Frontal cortex (tissue), 4 donors: ENCODE measurements at places on chromosomes 7 and 10. TPM values are rescaled to one million over a fixed set of nuclear protein-coding genes. Genes with fewer than 3 reads are reported as not detected.

PSD gene
- total RNA-seq: 98.2 TPM

ZNF804B gene
- 6.9 TPM for total RNA-seq

GNGT1 gene
- total RNA-seq: not detected

LRRC61 gene
- 13.5 TPM for total RNA-seq

CACNB2 gene
- 10.6 TPM for total RNA-seq

CDC14C gene
- total RNA-seq: not detected

PODXL gene
- total RNA-seq: 9.4 TPM

NUTM2A gene
- 1.6 TPM for total RNA-seq
